ENCODE measurements at places on chromosomes 2 and 18. TPM values are rescaled to one million over a fixed set of nuclear protein-coding genes. Genes with fewer than 3 reads are reported as not detected.

The DPP4 gene
- 27.7 TPM for total RNA-seq

The DNER gene
- 3.5 TPM for total RNA-seq

The STAT4 gene
- 0.13 TPM for total RNA-seq

The MYL1 gene
- total RNA-seq = 0.34 TPM

DNA sequence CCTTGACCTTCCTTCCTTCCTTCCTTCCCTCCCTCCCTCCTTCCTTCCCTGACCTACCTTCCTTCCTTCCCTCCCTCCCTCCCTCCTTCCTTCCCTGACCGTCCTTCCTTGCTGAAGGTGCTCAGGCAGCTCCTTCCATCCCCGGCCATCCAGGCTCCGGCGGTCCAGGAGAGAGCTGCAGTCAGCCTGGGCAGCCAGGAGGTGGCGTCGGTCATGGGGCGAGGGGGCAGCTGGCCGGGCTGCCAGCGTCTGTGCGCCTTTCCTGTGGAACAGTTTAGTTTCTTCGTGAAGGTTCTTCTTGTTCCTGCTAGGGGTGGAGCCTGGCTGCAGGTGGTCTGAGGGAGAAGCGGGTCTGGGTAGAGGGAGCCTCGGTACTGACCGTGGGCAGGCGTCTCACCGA is 15.7 kb downstream of the GPR35 start:
- peak; percentile 6 for DNase-seq

DNA sequence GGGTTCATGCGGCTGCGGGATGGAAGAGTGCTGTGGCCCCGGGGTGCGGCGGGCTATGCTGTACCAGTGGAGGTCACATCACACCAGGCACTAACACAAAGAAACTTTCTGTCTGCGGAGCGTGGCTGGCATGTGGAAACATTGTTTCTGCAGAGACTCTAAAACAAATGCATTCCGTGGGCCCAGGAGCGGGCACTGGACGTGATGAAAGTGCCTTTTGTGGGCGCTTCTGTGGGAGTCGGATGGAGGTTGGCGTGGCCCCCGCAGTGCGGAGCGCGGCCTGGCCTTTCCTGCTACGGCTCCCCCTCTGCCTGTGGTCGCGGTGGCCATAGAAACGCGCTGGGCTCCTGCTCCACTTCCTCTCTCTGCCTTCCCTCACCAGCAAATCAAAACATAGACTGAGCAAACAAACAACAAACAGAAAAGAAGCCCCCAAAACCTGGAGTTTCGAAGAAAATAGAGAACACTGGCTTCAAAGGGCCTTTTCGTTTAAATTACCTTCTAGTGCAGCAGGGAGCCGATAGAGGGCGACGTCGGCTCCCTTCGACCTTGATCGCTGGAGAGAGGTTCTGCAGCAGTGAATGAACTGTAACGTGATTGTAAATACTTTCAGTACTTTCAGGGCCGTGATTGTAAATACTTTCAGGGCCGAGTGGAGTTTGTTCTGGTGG is 51.4 kb downstream of the KIF5C start:
- DNase-seq = peak; percentile 23
